ENCODE measurements at places on chromosomes 1 and 21. TPM values are rescaled to one million over a fixed set of nuclear protein-coding genes. Genes with fewer than 3 reads are reported as not detected.

RGS18 gene
- total RNA-seq: not detected

TACSTD2 gene
- total RNA-seq: 0.22 TPM

CFH gene
- total RNA-seq: 10.5 TPM

GPR37L1 gene
- total RNA-seq: 0.22 TPM

OR2L5 gene
- total RNA-seq: not detected

CLCNKB gene
- 0.22 TPM for total RNA-seq

PLA2G2F gene
- not detected for total RNA-seq

ZNF644 gene
- 46.4 TPM for total RNA-seq
